ENCODE measurements at places on chromosomes 11 and 22.

GRCh38 chr11:60500276-60500910 lies 7.8 kb downstream of the MS4A12 start:
- no peak for DNase-seq

- DNase-seq: no peak
Observed at GRCh38 chr11:60950024-60950423, 2.0 kb downstream of the SLC15A3 start.

- DNase-seq: peak; percentile 13
Observed at GRCh38 chr22:31046539-31047226, 34.4 kb upstream of the SMTN start.

GRCh38 chr22:20243537-20244249 lies 24.4 kb downstream of the RTN4R start:
- DNase-seq: peak; percentile 71

DNA sequence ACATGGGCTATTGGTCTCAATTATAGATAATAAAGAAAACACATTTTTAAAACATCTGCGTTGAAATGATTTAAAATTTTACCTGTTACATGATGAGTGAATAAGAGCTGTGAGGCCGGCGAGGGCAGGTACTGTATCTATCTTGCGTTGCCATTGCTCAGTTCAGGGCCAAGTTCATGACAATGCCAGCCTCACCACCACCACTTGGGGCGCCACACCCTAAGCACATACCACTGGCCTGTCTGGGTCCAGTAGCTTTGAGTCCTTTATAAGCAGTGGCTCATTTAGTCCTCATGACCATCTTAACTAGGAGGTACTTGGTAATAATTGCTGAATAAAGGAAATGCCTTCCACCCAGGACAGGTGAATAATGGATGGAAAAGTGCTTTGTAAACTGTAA lies 14.5 kb upstream of the MB start:
- DNase-seq: no peak

DNA sequence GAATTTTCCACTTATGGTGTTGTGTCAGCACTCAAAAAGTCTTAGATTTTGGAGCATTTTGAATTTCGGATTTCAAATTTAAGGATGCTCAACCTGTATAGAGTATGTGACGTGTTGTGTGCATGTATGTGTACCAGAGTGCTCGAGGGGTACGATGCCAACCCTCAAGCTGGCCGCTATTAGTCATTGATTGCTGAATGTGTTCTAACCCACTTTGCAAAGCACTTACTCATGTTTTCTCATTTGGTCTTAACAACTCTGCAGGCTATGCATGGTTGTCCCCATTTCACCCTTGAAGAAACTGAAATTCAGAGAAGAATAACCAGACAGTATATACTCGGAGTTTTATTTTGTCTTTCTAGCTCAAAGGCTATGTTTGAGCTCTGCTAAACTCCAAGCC lies 196.4 kb upstream of the TENM4 start:
- DNase-seq: no peak
